ENCODE measurements at places on chromosomes 6 and 20.

DNA sequence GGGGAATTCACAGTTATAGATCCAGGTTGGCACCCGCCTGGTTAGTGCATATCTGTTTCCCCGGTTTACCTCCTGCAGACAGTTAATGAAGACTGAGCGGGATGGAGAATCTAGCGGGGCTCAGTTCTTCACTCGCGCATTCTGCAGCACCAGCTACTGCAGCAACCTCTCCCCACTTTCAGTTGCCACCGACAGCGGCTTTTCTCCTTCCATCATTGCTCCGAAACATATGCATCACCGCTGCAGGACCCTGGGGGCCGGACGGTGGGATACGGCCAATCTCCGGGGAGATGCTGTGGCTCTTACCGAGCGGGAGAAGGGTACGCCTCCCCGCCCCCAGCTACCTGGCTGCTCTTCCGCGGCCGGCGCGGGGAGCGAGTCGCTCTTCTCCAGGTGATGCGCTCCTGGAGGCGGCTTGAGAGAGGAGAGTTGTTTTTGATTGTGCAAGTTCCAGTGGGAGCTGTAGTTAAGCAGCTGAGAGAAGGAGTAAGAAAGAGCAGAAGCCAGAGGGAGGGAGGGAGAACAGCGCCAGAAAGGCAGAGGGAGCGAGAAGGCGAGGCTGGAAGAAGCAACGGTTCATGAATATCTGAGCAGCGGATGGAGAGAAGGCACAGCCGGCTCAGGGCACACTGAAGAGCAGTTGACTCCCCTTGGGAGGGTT is at the start of gene SGK1:
SGK1 (minus strand) TSS at position 642 of the 661 bp plus-strand sequence. CDS start 652 bp downstream, outside the sequence.
- DNase-seq = peak; percentile 16

- no peak for DNase-seq
These were observed 155.6 kb downstream of the CD83 start for GRCh38 chr6:14273191-14273590.

GRCh38 chr6:43951756-43952675 is 175.2 kb downstream of the MRPL14 start:
- no peak for DNase-seq

- no peak for DNase-seq
These were observed 82.6 kb upstream of the BMP5 start for GRCh38 chr6:55957961-55958422.
